T-helper 9 cell (primary cell): ENCODE measurements at places on chromosomes 3 and 15.

DNA sequence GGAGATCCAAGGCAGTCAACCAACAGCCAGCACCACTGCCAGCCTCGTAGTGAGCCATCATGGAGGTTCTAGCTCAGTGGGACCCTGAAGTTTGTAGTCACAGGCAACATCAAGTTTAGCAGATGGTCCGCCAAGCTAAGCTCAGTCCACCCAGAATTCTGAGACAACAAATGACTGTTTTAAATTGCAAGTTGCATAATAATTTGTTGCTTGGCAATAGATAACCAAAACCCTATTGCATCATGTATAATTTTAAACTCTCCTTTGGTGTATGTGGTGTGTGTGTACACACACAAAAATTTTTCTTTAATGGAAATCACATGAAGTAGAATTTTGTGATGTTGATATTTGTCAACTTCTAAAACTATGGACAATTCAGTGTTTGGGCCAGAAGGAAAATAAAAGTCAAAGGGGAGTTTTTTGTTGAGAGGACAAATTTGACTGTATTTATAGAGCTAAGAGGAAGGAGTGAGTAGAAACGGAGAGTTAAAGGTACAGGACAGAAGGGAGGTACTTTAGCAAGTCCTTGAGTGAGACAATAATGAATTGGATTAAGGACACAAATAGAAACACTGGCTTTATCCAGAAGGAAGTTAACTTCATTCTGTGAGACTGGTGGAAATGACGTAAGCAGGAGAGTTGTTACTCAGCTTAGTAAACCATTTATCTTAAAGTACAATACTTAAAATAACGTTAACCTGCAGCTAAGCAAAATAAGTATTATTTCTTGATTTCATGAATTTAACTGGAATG, 83.6 kb downstream of the NCEH1 start:
- no peak for DNase-seq

- DNase-seq = no peak
Measured at GRCh38 chr3:136296960-136297359, 46.8 kb downstream of the PCCB start.

GRCh38 chr15:39426552-39427532, 154.0 kb upstream of the THBS1 start:
- peak; percentile 32 for DNase-seq

- DNase-seq = no peak
Measured at GRCh38 chr15:35827911-35828310, 281.9 kb upstream of the DPH6 start.

DNA sequence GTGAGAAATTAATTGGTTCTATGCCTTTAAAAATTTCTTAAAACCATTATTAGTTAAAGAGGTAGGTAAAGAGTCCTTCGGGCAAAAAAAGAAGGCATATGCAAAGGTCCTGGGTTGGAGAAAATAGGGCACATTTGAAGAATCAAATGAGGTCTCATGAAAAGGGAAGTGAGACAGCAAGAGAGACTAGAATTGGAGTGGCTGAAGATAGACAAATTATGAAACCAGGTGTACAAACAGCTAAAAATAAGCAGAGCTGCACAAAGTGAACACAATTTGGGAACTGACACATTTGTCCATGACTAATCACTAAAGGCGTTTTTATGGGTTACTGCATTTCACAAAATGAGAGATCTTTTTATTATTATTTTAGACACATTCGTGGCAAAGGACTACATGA, 581.2 kb downstream of the PYDC2 start:
- no peak for DNase-seq

GRCh38 chr15:31511707-31512310, 185.2 kb downstream of the KLF13 start:
- peak; percentile 46 for DNase-seq

DNA sequence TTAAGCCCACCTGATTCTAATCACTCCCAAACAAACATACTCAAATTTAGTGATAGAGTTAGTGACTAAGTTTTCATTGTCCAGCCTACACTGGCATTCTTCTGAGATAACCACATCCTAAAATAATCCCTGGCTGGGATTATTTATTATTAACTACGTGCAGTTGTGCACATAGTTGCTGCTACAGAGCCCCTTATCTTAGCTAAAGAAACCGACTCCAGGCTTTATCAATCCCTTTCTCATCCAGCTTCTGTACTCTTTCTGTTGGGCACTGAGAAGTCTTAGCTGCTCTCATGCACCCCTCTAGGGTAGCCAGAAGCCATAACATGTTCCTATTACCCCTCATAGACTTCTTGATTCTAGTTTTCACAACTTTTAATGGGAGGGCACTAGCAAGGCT, 208.7 kb downstream of the MBNL1 start:
- DNase-seq = no peak

DNA sequence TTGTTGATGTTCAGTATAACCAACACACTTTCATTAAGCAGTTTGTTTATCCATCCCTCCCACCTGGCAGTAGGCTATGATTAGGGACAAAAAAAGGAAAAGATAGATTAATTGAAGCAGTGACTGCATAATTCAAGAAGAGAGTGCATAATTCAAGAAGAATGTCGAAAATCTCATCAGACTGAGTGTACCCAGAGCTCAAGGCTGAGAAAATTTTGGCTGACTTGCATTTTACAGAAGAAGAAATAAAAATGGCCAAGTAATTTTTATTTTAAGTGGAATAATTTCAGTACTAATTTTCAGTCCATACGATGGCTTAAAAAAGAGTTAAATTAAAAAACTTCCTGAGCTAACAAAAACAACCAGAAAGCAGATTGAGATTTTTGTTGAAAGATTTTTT, 145.4 kb upstream of the LRRFIP2 start:
- DNase-seq = no peak
